ENCODE measurements at places on chromosomes 5 and 9.
A peak's percentile ranks its signal among the peaks of the same experiment; 100 is the strongest.

DNA sequence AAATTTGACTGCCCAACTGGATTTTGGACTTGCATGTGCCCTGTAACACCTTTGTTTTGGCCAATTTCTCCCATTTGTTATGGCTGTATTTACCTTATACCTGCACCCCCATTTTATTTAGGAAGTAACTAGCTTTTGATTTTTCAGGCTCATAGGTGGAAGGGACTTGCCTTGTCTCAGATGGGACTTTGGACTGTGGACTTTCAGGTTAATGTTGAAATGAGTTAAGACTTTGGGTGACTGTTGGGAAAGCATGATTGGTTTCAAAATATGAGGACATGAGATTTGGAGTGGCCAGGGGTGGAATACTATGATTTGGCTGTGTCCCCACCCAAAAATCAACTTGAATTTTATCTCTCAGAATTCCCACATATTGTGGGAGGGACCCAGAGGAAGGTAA is 490.2 kb downstream of the PRR16 start:
- no peak for DNase-seq

DNA sequence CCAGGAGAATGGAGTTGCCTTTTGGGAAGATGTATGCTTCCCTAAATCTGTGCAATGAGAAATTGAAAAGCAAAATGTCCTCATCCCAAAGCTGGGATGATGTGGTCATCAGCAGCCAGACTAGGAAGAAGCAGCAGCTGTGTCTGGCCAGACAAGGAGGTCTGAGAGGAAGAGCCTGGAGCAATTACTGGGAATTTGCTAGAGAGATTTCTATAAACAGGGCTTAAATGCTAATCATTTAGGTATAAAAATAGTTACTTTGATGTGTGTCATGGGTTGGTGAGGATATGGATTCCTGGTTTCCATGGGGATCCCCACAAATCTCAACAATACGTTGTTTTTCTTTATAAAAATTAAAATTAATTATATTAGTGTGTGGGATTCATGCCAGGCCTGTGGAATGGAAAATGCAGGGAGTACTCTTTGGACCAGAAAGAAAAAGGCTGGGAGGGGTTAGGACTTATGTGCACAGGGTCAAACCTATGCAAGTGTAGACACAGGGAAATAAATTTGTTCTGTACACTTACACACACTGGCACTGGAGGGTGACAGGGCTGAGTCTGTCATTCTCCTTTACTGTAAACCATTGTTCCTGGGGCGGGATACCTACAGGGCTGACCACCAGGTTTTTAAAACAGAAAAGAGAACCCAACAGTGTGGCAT is 58.7 kb upstream of the TRPC7 start:
- no peak for DNase-seq

DNA sequence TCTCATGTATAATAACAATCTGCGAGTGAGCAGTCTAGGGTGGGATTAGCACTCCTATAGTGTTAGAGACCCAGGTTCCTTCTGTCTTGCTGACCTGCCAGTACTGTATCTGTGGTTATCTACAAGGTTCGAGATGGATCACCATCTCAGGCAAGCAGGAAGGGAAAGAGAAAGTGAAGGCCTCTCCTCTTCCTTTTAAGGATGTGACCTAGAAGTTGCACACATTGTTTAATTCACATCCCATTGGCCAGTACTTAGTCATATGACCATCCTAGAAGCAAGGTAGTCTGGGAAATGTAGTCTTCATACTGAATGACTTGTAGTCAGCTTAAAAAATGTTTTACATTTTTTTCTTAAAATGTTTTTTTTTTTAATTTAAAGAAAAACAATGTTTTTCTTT is 168.6 kb downstream of the CARTPT start:
- peak; percentile 25 for DNase-seq

DNA sequence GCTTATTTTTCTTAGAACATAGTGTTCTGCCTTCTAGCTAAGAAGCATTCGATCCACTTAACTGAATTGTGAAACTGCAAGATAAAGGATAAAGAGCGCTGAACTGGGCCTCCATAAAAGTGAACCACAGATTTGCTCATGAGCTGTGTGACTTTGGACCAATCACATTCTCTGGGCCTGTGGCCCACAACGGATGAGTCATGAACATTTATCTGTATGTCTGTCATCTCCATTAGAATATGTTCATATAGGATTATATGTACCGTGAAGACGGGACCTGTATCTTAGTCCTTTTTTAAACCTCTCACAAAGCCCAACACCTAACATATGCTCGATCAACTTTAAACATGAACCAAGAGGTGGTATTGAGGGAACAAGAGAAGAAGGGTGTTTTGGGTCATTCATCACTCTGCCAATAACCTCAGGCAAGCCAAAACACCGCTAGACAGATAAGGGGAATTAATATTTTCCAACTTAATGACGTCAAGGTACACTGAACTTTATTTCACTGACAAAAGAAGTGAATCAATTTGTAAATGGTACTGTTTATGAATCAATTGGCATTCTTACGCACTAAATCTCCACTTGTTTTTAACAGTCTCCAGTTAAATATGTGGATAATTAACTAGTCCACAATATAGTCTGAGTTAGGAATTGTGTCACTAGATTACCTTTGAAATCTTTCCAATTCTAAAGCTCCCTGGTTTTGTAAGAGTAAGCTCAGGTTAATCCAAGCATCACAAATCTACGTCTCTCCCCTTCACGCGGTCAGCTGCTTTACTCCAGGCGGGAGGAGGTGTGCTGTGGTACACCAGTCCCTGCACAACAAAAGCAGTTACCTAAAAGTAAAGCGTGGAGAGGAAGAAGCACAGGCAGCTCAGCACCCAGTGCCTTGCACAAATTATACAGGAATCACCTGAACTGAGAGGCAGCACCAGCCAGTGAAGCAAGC is 1.6 kb downstream of the TMEM245 start:
- peak; percentile 94 for DNase-seq

DNA sequence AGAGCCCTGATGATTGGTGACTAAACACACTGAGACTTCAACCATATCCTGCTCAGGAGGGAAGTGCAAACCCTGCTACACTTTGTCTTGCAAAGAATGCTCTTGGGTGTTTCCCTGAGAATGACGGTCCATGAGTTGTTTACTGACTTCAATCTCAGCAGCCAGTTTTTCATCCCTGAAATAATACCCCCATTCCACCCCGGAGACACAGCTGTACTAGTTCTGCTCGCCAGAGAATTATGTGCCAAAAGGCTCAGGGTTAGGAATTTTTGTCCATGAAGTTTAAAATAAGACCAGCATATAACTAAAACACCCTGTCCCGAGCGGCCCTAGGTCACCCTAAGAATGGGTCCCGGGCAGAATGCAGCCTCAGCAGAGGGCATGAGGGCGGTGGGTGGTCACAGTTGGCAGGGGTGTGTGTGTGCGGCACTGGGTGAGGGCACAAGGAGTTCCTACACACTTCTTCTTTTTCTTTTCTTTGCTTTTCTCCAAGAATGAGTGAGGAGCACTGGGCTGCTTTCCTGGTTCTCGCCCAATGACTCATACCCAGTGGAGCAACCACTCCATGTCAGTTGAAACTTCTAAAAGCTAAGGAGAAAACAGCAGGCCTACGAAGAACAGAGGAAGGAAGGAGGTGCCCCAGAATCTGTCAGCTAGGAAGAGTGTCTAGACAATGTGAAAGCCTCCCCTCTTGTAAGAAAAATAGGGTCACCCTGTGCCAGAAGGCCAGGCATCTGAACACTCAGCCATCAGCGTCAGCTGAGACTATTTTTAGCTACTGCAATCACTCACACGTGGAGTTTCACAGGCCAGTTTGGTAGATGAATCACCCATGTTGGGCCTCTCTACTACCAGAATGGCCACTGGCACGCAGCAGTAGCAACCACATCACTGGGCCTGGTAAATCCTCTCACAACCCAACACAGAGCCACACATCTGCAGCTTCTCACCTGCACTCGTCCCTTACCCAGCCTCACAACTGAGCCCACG is 105.9 kb downstream of the DPYSL3 start:
- no peak for DNase-seq

- no peak for DNase-seq
These were observed 69.7 kb downstream of the EFNA5 start for GRCh38 chr5:107601076-107601475.

GRCh38 chr5:72194846-72195245 is 87.6 kb downstream of the MAP1B start:
- no peak for DNase-seq

DNA sequence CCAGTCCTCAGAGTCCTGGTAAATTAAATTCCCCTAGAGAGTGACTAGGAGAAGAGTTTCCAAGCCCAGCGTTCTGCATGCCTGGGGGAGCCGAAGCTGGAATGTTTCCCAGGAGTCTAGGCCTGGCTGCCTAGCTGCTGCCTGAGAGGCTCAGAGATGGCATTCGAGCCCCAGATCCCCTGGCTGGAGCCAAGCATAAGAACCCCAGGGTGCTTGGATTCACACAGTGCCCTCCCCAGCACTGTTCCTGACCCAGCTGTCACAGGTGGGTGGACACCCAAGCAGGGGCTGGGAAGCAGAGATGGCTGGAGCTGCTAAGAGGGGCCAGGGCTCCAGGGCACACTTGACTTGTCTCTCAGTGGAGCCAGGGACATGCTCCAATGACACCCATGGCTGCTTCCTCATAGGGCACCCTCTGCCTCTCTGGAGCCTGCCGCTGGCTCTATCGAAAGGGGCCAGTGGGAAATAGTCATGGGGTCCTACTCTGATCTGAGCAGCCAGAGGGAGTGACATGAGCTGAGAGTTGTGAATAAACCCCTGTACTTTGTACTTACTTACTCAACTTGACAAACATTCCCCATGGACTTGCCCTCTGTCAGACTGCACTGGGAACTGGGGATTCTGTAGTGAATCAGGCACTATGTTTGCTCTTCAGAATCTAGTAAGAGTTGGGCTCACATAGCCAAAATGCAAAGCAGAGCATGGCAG is 62.6 kb upstream of the XPA start:
- DNase-seq: no peak

DNA sequence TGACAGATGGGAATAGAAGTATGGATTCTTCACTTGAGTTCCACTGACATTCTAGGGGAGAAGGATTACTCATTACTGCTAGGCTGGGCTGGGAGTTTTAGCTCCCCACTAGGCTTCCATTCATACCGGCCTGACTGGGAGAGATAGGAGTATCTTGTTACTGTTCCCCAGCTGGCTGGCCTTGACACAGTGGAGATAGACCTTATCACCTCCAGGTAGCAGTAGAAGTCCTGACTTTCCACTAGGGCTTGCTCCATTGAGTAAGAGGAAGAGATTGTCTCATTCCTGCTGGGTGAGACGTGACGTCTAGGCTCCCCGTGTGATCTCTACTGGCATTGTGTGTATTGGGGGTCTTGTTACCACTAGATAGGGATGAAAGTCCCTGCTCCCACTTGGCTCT is 156.4 kb downstream of the CACNA1B start:
- DNase-seq: no peak

DNA sequence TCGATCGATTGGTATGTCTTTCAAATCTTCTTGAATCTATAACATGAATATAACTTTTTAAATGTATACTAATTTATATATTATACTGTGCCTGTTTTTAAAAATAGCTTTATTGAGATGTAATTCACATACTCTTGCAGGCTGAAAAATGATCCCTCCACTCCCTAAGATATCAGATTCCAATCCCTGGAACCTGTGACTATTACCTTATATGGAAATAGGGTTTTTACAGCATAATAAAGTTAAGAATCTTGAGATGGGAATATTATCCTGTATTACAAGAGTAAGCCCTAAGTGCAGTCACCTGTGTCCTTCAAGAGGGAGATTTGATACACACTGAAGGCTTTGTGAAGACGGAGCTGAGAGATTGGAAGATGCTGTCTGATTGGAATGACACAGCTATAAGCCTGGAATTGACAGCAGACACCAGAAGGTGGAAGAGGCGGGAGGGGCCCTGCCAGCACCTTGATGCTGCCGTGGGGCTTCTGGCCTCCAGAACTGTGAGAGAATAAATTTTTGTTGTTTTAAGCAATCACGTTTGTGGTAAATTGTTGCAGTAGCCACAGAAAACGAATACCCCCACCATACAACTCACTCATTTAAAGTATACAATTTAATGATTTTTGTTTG is 161.3 kb downstream of the RMI1 start:
- no peak for DNase-seq

DNA sequence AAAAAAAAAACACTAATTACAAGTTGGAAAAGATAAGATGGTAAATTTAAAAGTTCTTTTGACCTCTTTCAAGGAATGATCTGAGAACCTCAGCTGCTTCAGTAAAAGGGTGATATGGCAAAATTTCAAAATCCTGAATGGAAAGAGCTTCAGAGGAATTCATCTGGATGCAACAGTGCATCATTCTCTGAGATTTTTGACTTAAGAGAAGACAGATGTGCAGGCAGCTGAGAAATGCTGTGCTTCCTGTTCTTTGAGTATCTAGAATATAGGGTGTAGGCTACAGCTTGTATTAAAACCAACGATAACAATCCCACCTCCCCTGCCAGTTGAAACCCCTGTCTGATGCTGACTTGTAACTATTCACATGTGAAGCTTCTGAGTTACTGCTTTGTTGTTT is 6.2 kb downstream of the FRMPD1 start:
- DNase-seq: no peak

DNA sequence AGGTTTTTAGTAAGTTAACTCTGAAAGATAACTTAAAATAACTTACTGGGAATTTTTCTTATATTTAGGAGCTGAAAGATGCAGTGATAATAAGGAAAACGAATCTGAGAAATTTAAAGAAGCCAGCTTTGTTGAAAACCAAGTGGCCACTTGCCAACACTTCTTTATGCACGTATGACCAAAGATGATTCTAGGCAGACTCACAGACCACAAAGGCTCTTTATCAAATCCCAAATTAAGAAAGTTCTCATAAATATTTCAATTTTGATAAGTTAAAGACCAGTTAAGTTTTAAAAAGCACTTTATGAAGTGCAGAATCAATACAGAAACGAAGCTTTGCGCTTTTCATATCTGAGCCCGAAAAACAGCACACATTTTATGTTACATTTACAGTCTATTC is 1.5 kb downstream of the AFF4 start:
- peak; percentile 36 for DNase-seq

GRCh38 chr9:70688704-70689103 is 274.2 kb upstream of the KLF9 start:
- DNase-seq: no peak

DNA sequence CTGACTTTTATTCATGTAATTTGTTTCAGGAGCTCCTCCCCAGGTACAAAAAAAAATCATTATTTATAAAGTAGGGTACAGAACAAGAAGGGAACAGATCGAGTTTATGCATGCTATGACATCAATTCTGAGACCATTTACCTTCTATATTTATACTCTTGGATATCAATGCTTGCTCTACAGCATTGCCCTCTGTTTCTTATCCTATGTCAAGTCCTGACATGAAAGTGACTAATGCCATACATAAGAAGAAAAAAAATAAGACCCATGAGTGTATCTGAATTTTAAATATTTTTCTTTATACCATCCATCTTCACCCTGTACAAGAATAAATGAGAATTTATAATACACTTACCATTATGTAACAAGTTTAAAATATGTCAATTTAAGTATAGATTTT is 2016.3 kb upstream of the CDH9 start:
- no peak for DNase-seq
